ENCODE measurements at places on chromosomes 13 and 19.

- peak; percentile 90 for DNase-seq
Measured at GRCh38 chr19:11242864-11243797, 3.7 kb downstream of the ANGPTL8 start.

GRCh38 chr19:38252385-38252784, 3.8 kb downstream of the PPP1R14A start:
- DNase-seq: no peak

DNA sequence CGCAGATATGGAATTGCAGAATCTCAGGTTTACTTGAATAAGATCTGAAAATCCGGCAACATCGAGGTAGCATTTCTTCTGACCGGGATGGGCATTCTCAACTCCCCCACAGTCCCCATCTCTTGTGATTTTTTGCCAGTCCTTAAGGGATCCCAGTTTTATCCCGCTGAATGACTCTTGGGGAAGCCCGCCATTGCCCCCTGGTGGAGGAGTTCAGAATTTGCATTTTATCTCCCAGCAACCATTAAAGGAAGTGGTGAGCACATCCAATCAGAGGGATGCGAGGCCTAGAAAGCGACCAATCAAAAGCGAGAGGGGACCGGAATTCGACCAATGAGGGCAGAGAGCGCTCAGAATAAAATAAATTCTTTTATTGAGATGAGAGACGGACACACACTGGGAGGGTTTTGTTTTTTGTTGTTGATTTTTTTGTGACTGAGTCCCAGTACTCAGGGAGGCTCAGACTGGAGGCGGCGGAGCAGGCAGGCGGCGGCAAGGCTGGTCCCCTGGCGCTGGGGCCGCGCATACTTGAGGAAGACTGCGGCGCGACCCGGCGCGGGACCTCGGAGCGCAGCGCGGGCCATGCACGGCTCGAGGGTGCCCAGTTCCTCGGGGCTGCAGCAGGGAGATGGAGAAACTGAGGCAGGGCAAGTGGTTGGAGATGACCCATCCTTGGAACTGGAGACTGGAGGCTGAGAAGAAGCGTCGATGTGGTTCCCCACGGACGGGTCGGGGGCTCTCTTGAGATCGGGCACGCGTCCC, 3.9 kb upstream of the TTC9B start:
- DNase-seq: peak; percentile 93

DNA sequence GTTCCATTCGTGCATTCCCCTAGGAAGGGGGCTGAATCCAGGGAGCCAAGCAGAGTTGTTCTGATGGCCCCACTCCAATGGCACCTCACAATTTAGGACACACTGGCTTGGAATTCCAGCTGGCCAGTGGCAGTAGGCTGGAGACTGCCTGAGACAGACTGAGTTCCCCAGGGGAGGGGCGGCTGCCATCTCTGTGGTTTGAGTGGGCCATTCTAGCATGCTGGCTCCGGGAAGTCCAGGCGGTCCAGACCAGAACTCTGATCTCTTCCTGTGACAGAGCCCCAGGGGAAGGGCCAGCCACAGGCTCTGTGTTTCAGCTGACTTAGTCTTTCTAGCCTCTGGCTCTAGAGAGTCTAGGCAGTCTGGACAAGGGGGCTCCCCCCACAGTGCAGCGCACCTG, 29.5 kb upstream of the SLC7A1 start:
- no peak for DNase-seq

- peak; percentile 67 for DNase-seq
Measured at GRCh38 chr19:13212759-13213330, 62.6 kb downstream of the IER2 start.

DNA sequence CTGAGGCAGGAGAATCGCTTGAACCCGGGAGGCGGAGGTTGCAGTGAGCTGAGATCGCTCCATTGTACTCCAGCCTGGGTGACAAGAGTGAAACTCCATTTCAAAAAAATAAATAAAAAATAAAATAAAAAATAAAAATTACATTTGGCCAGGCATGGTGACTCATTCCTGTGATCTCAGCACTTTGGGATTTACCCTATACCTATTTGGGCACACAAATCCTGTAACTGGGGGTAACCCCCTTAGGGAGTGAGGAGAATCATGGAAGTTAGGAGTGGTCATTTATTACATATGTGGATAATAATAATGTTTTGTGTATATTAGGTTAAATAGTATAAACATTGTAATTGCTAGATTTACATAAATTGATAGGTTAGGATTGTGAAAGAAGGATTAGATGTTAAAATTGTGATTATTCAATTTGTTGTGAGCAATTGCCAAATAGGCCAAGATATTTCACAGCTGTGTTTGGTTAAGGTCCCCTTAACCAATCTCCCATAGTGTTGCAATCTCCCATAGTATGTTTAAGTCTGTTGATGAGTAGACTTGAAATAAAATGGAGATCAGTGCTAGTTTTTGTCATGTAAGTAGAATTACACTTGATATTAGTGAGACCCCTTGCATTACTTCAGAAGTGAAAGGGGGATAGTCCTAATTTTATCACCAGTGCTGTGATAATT, 30.7 kb downstream of the ZNF844 start:
- no peak for DNase-seq

DNA sequence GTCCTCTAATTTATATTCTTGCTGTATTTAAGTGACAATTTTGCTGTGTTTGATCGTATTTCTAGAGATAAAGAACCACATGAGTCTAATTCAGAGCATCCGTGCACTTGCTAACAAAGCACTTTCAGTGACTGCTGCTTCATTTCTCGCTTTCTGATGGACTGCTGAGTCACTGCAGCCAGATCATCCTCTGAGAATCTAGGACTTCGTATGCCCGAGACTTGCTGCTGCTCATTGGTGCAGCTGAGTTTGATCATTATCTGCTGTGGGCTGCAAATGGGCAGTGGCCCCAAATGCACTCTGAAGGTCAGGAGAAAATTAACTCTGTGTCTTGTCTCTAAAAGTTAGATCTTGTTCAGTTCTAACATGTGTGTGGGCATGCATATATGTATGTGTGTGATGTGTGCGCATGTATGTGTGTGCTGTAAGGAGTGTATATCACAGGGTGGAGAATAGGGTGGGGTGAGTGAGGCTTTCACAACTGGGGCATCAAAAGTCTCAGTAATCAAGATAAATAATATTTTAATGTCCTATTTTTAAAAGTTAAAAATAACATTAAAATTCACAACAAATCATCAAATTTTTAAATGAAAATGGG, 342.6 kb downstream of the MTUS2 start:
- DNase-seq: no peak

GRCh38 chr13:101576455-101576854, 124.0 kb downstream of the ITGBL1 start:
- DNase-seq: no peak

GRCh38 chr19:30161770-30162169, 210.4 kb upstream of the ZNF536 start:
- no peak for DNase-seq

GRCh38 chr13:27504868-27505194, 54.5 kb upstream of the MTIF3 start:
- DNase-seq: no peak

DNA sequence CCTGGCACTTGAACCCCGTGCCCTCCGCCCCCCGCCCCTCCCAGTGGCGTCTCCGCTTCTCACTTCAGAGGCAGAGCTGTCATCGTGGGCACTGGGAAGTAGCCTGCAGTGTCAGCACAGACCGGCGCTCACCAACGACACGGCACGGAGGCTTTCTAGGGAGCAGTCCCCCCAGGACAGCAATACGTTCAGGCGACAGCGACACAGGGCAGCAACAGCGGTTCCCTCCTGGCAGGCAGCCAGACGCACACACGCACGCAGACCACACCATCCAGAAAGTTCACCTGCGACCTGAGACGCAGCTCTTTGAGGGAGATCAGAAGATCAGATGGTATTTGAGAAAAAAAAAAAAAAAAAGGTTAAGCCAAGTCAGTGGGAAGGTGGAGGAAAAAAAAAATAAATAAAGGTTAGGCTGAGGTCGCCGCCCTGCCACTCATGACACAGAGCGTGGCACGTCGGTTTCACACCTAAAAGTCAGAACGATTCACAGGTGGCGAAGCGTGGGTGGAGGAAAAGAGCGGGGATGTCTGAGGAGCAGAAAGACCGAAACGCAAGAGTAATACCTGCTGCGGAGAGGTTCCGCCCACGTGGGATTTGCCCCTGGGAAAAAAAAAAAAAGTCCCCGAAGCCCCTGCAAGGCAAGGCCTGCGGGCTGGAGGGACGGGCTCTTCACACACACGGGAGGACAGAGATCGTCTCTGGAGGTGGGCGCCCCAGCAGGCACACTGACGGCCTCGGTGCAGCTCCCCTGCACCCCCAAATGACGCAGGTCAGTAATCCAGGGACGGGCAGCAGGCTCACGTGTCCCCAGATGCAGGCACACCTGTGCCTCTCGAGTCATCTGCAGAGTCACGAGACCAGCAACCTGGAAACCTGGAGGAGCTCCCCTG, 94.5 kb downstream of the GNG7 start:
- DNase-seq: no peak

GRCh38 chr19:30785458-30786137, 413.4 kb downstream of the ZNF536 start:
- no peak for DNase-seq

DNA sequence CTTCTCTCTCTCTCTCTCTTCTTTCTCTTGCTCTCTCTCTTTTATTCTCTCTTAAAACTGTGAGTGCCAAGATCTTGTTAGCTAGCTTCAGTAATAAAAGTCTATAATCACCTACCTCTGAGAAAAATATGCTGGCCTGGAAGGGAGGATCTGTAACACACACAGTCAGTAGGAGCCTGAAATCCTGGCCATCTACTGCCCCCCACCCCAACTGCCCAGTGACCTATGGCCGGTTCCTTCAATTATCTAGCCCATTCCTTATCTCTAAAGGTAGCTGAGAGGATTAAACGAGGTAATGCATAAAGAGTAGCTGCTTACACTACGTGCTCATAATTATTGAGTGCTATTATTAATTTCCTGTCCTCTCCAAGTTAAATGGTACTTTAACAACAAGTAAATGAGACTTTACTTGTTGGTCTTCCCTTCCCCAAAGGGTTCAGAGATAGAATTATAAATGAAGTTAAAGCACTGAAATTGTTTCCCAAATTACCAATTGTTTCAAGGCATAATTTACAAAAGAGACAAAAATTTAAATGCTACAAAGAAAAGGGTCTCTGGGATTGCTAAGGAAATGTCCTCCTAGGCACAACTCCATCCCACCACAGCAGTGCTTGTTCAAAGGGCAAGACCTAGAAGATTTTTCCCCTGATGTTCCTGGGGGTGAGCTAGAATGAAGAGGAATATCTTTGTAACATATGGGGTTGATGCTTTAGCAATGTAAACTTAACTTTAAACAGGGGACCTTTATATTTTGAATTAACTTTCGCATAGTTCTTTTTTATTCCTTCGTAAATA, 1.8 kb downstream of the LCP1 start:
- no peak for DNase-seq

DNA sequence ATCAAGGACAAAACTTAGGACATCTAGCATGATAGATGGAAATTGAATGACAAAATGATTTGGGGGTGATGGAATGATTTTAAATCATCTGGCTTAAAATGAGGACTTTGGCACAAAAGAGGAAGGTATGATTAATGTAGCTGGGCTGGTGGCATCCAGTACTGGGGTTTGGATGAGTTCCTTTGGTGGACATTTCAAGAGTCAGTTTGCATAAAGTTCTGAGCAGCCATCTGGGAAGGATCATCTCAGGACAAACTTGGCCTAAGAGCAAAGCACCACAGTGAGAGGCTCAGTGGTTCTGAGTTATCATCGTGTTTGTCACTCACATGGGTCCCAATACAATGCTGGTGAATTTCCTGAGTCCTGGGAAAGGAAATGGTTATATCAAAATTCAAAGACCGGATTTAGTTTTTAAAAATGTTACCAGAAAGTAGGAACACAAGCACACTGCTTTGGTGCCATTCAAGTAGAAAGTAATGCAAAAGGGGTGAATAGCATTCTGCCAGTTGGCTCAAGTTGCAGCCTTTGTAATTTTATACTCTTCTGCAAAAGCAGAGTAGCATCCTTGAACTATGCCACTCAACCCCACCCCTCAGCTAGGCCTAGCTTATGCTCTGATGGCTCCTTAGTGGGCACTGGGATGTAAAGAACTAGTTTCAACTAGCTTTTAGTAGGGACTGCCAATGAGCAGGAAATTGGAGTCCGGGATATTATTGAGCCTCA, 219.0 kb downstream of the COG6 start:
- no peak for DNase-seq

- DNase-seq: peak; percentile 15
Measured at GRCh38 chr13:21528616-21529015, 69.5 kb upstream of the ZDHHC20 start.

- no peak for DNase-seq
Measured at GRCh38 chr19:52959613-52960295, 2.9 kb downstream of the ZNF816 start.

- DNase-seq: no peak
Measured at GRCh38 chr13:32228330-32229041, 86.7 kb downstream of the ZAR1L start.

DNA sequence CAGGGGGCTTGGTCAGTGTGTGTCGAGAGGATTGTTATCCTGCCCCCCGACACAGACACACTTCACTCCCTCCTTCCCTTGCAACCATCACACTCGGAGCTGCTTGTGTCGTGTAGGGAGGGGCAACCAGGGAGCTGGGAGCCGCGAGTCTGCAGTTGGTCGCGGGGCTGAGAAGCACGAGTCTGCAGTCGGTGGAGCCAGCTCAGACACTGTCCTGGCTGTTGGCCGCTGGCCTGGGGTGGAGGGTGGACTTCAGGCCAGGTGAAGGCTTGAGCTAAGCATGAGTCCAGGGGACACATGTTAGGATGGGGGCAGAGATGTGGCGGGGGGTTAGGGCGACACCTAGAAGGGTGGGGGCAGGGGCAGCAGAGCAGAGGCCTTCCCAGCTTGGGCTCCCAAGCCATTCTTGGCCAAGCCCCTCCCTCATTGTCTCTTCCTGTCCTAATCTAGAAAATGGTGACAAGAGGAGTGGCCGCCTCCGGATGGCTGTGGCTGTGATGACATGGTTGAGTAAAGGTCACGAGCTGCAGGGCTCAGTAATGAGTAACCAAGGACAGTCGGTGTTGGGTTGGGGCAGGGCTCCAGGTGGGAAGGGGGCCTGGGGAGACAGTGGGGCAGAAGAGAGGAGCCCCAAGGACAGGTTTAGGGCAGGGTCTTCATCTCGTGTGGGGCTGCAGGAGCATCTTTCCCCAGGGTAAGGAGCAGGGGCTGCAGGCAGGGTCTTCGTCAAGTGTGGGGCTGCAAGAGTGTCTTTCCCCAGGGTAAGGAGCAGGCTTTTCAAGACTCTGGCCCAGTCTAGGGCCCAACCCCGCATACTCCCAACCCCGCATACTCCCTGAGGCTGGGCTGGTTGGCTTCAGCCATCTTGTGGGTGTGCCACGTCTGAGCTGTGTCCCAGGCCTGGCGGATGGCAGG, 8.6 kb downstream of the PPP5C start:
- DNase-seq: no peak

GRCh38 chr19:9785367-9786331, 17.1 kb upstream of the ZNF846 start:
- DNase-seq: peak; percentile 100

Measured in cardiac muscle cell (in vitro differentiated cells and primary cell).